ENCODE measurements at places on chromosomes 1 and 21.

DNA sequence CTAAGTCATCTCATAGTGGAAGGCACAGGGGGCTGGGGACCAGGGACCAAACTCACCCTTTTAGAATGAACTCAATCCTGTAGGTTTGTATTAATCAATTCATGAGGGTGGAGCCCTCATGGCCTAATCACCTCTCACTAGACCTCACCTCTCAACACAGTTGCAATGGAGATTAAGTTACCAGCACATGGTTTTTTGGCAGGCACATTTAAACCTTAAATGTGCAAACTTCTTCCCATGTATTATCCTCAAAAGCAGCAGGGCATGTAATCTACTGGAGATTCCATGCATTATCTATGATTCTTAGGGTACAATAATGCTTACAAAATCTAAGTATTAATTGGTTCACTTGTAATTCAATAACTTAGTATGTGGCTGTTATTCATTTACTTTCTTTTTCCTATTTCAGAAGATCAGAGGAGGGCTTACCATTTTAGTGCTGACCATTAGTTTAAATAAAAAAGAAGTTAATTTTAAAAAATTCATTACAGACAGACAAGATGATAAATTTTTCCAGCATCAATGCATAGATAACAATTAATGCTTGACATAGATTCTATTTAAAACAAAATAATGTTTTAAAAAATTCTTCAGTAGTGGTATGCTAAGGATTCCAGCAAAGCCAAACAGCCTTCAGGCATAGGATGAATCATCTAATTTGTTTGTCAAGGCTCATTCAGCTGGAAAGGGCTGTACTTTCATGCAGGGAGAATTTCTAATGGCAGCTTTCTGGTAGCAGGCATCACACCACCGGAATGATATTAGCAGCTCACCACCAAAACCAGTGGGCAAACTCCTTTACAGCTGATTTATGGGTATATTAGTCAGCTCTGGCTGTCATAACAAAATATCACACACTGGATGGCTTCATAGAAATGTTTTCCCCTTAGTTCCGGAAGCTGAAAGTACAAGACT, 124.6 kb upstream of the ZNF648 start:
- DNase-seq: no peak

DNA sequence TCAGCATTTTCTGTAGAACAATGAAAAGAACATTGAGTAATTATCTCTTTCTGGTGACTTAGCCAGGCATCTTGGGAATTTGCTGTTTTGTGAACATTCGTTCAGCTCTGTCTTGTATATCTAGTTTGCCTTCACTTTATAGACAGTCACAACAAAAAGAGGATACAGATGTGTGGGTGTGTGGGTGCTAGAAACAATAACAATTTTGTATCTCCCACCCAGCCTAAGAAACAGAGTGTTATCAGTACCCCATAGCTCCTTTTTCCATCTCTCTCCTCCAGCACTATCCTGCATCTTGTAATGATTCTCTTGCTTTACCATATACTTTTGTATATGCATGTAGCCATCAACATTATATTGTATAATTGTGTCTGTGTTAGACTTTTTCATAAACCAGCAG, 33.0 kb downstream of the AK4 start:
- no peak for DNase-seq

GRCh38 chr1:168187177-168187576, 8.4 kb downstream of the TIPRL start:
- no peak for DNase-seq

DNA sequence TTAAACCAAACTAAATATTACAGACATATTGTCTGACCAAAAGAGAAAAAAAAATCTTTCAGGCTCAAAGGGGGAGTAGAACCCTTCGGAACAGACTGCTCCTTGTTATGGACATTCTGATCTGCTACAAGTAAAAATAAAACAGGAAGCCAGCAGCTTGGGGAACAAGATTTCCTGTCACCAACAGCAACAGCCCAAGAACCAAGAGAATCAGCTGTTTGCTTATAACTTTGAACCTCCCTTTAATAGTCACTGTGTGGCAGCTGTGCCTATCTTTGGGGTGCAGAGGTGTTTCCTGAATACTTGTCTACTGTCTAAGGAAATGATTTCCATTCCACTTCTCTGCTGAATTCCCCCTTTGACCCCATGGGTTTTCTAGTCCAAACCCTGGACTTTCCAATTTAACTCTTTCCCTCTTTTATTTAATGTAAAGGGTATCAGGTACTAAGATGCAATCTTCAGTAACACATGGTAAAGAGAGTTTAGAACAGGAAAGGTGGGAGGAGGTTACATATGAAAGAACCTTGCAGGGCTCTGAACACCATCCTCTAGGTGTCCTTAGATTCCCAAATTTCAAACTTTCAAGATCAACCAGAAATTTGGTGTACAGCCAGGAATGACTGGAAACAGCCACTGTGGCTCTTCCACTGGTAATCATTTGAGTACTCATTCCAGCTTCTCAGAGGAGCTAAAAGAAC, 38.6 kb downstream of the GPR3 start:
- DNase-seq: no peak

DNA sequence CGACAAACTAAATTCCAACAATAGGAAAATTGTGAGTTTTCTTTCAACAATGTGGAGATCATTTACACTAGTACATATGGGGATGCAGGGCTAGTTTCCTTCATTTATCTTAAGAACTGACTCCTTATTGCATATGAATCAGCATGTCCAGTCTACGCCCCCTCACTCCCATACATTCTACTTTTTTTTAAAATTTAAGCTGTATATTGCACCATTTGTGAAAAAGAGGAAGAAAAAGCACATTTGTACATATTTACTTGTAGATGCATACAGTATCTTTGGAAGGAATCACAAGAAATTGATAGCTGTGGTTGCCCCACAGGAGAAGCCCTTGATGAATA, 15.9 kb downstream of the VPS26C start:
- no peak for DNase-seq
